ENCODE measurements at places on chromosomes 12 and 14.

GRCh38 chr12:54424224-54424623 is 5.2 kb upstream of the ITGA5 start:
- no peak for DNase-seq

- no peak for DNase-seq
These were observed 22.2 kb upstream of the GPR132 start for GRCh38 chr14:105087308-105087962.

DNA sequence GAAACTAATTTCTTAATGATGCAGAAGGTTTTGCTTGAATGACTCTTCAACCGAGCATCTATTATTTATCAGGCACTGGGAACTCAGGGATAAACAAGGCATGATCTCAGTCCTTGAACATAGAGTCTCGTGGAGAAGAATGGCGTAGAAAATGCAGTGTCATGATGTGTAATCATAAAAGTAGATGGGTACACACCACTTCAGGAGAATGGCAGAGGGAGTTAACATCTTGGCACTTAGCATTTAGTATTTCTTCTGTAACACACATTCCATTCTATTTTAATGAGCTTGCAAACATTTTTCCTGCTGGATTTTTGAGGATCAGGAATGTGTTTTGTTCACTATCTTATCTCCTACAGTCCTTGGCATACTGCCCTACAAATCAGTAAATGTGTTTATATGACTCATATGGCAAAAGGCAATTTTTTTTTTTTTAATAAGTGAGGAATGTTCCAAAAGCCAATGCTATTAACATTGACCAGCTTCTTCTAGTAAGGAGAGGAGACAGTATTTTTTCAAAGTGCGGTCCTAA is 3.8 kb downstream of the TXNRD1 start:
- no peak for DNase-seq

DNA sequence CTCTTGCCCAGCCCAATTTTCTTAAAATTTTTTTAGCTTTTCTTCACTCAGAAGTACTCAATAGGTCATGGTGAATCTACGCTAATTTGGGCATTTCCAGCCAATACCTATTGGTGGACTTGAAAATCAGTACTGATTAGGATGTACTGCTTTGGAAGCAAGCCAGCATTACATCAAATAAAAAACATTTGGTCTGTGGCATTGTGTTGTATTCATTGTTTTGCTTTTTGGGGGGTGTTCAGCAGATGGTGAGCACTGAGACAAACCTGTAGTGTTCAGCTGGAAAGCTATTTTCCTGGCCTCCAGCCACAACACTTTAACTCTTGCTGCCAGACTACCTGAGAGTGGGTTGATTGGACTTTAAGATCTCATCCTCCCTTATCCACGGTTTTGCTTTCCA is 4.0 kb downstream of the MAPKAPK5 start:
- DNase-seq = no peak

DNA sequence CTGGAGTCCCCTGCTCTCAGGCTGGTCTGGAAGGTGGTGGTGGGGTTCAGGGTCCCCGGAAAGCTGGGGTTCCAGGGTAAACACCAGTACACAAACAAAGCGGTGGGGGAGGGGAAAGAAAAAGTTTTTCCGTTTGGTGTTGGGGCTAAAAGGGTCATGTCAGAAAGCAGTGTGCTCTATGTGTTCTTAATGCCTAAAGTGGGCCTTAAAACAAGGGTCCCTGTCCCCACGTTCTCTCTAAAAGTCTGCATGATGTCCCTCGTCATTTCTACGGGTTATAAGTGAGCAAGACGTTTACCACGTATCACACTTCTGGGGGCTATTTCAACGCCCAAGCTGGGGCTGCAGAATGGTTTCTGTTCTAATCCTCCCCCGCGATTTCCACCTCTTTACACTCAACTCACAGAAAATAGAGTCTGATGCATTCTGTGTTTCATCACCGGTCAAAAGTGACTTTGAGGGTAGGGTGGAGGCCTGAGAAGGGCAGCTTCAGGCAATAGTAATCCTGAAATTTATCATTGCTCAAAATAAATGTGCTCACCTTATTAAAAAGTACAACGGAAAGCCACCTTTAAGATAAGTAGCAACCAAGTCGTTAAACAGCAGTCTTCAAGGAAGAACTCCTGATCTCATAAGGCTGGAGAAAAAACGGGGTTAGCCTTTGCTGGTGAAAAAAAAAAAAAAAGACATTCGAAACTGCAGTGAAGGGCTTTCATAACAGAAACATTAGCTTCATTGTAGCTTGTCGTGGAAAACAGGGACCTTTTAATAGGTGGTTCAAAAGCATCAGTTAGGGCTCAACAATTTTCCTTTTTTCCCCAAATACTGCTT is 63.9 kb upstream of the PTGR2 start:
- no peak for DNase-seq

DNA sequence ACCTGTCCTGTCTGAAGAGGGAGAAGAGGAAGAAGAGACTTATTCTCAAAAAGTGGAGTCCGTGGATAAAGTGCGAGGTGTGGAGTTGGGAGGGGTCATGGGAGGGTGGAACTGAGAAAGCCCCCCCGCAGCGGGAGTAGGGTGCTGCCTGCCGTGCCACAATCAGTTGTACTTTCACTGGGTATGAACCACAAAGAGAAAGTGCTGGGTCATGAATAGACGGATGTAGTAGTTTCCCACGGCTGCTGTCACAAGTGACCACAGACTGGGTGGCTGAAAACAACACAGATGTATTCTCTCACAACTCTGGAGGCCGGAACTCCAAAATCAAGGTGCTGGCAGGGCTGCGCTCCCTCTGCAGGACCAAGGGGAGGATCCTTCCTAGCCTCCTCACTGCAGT is 5.5 kb downstream of the DNAH10 start:
- no peak for DNase-seq

GRCh38 chr14:74504412-74504811 is 10.8 kb downstream of the ISCA2 start:
- DNase-seq = no peak

GRCh38 chr14:80336608-80337106 is 125.4 kb upstream of the DIO2 start:
- no peak for DNase-seq

DNA sequence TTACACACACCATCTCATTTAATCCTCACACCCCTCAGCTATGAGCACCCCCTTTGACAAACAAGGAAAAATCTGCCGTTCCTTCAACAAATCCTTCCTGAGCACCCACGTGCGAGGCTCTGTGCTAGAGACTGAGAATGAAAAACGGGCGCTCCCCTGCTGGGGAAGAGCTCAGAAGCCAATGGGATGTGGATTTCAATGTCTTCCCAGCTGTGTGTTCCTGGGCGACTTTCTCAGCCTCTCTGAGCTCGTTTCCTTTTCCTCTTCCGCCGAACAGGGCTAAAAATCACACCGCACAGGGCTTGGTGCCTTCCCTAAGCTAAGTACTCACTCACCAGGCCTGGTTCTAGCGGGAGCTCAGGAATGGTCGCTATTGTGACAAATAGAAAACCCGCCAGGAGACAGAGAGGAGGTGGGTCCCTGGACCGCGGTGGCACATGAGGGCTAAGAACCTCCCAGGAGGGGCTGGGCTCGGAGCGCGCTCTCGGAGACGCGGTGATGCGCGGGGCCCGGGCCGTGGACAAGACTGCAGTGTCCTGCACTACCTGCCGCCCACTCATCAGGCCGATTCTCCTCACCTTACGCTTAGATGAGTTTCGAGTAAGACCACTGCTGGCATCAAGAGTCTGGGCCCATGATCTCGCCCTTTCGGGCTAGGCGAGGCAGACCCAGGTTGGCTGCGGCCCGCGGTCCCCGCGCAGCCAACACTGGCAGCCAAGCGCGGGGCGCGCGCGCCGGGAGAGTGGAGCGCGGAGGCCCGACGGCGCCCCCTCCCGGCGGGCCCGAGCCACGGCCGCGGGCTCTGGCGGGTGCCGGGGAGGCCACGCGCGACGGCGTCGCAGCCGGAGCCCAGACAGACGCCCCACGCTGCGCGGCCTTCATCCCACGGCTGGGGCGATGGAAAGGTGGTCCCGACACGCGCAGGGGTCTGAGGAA is 17.0 kb downstream of the ZDHHC22 start:
- peak; percentile 70 for DNase-seq

DNA sequence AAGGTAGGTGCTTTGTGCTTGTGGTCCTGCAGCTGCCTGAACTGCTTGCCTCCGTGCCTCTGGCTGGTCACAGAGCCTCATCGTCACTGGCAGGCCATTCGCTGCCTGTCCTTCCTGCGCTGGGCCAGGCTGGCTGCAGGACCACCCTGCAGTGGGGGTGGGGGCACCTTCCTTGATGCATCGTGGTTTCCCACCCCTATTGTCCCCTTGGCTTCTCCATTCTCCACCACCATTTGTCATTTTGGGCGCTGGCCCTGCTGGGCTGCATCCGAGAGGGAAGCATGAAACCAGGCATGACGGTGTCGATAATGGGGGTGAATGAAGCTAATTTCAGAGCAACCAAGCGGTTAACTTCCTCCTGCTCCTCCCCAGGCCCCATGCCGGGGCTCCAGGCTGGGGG is 127.7 kb downstream of the NRXN3 start:
- DNase-seq = no peak

DNA sequence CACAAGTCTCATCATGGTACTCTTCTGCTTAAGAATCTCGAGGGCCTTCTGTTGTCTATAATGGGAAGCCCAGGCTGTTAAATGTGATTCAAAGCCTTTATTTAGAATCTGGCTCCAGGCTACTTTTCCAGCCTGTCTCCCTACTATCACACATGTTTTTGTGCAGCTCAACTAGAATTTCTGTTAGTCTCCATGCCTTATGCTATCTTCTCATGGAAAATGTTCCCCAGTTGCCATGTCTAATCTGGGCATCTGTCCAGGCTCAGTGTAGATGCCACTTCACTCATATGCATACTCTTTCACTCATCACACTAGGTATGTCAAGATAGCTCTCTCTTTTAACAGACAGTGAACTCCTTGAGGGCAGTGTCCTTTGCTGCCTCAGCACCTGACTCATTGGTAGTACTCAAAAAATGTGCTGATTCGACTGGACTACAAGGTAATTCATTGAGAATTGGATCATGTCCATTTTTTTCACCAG is 145.3 kb downstream of the TTLL5 start:
- DNase-seq = no peak

- no peak for DNase-seq
These were observed 22.1 kb downstream of the FOXN3 start for GRCh38 chr14:89394972-89395371.

GRCh38 chr14:92383805-92384204 is 60.8 kb downstream of the SLC24A4 start:
- no peak for DNase-seq

- no peak for DNase-seq
These were observed 653.6 kb downstream of the MED13L start for GRCh38 chr12:115623764-115624334.

- DNase-seq = no peak
These were observed 8.6 kb upstream of the NID2 start for GRCh38 chr14:52077256-52077979.

DNA sequence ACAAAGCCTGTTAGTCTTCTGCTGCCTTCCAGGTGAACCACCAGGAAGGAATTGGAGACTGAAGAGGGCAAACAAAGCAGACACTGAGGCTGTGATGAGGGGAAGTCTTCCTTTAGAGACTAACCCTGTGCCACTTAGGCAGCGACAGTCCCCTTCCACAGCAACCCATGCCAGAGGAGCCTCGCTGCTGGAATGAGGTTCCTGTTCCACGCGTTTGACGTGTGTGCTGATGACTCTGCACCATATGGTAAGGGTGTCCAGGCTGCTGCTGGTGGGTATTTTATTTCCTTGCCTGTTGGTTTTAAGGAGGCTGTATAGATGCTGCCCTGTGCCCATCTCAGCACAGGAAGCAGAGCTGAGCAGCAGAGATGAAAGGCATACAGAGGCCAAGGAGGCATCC is 361.9 kb upstream of the FKBP4 start:
- no peak for DNase-seq

GRCh38 chr12:26017484-26018211 is 59.2 kb downstream of the RASSF8 start:
- DNase-seq = no peak

DNA sequence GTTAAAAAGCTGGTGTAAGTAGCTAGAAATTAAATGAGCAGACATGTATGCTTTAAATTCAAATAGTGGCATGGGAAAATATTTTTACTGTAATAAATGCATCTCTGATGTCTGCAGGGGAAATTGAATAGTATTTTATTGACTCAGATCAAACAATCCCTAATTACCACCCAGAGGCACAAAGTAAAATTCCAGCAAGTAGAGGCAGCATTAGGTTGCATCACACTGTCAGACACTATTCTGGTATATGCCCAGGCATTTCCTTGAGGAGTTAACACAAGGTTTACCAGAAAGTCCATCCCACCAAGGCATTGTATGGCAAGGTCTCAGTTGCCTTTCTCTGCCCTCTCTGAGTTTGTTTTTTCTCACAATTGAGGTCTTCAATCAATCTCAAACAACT is 201.6 kb upstream of the KITLG start:
- DNase-seq = no peak

DNA sequence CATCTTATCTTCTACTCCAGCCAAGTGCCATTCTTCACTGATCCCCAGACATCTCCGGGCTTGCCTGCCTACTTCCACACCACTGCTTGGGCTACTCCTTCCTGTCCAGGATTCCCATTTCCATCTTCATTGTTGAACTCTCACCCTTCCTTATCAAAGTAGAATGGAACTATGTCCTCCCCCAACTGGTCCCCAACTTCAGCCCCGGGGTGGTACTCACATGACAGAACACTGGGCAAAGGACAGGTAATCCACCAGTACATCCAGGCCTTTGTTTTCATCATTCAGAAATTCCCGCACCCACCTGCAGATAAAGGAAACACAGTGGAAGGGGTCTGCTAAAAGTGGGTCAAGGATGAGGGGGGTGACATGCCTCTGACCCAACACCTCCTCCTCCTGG is 38.4 kb downstream of the PRPF40B start:
- no peak for DNase-seq
